Pancreas (tissue), 10 donors: ENCODE measurements at places on chromosomes 13 and 19.

GRCh38 chr13:32581177-32581786 lies 5.0 kb upstream of the PDS5B start:
- DNase-seq, result no peak

- DNase-seq, result peak; percentile 56
Observed at GRCh38 chr19:1847684-1848398, 442 bp downstream of the REXO1 start.

DNA sequence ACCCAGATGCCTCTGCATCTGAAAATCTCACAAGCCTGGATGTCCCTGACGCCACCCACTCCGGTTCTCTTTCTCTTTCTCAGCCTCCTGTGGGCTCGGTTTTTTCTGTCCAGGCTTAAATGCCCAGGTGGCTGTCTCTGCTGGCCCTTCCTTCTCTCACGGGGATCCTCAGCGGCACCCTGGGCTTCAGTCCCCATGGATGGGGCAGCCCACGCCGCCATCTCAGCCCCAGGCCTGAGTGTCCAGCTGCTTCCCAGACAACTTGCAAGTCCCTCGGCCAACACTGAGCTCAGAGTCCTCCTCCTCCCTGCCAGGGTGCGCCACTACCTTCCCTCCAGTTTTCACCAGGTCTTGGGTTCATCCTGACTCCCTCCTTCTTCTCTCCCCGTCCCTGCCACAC lies 6.4 kb downstream of the FBN3 start:
- no peak for DNase-seq

GRCh38 chr13:100836711-100837110 lies 162.1 kb upstream of the TMTC4 start:
- DNase-seq, result no peak
